CD8-positive, alpha-beta T cell (primary cell): ENCODE measurements at places on chromosomes 6 and 20.

GRCh38 chr6:125474061-125474460 is 172.3 kb upstream of the HDDC2 start:
- no peak for DNase-seq

GRCh38 chr6:105136431-105137350 is 43.1 kb downstream of the POPDC3 start:
- DNase-seq, result no peak

GRCh38 chr6:37936906-37937305 is 117.4 kb downstream of the ZFAND3 start:
- DNase-seq, result no peak

DNA sequence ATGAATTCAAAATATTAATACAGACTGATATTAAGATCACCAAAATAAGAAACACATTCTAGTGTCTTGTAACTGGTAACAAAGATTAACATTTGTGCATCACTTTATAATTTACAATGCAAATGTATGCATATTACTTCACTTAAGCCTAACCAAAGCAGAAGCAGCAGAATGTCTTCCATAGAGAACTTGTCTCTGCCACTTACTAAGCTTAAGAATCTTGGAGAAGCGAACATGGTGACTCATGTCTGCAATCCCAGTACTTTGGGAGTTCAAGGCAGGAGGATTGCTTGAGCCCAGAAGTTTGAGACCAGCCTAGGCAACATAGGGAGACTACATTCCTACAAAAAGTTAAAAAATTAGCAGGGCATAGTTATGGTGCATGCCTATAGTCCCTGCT is 18.8 kb downstream of the AK9 start:
- no peak for DNase-seq

GRCh38 chr6:113994934-113995342 is 24.0 kb upstream of the HDAC2 start:
- no peak for DNase-seq

GRCh38 chr20:22914291-22914690 is 120.8 kb upstream of the SSTR4 start:
- DNase-seq, result no peak

- no peak for DNase-seq
Observed at GRCh38 chr6:156154896-156155295, 622.3 kb upstream of the ARID1B start.

GRCh38 chr6:170244721-170245474 is 46.0 kb downstream of the DLL1 start:
- DNase-seq, result no peak

GRCh38 chr6:47134476-47135189 is 92.5 kb upstream of the ADGRF1 start:
- DNase-seq, result no peak

DNA sequence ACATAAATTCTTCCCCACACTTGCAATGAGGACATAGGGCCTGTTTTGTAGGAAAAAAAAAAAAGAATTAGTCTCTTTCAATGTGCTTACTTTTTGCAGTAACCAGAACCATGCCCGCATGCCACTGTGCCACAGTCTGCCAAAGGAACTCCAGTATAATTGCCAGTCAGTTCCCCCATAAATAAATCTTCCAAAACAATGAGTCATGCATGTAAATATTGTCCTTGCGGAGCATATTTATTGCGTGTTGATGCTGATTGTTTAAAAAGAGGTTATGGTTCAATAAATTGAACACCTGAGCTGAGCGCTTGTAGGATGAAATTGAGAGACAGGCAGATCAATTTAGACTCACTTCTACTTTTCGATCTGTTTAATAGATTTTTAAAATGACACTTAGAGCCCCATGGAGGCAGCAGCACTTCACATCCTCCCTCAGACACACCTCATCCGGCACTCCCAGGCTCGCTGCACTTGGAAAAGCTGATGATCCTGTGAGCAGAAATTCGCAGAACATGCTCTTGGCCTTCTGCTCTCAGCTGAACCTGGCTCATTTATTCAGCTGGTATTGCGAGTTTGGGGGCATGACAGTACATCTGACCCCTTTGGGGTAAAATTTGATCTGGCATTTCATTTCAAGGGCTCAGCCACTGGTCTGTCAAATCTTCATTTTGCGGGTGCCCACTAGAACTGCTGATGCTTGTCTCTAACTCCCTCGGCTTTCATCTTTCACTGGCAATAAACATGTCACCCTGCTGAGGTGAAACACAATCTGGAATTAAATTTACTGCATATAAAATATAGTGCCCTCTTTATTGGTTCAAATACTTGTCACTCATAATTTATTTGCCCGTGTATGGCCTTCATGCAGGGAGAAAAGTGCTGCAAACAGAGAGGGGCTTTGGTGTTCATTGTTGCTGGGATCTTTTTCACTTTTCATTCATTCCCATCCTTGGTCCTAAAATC is 371.1 kb upstream of the POU3F2 start:
- no peak for DNase-seq
